ENCODE measurements at places on chromosomes 4 and X. TPM values are rescaled to one million over a fixed set of nuclear protein-coding genes. Genes with fewer than 3 reads are reported as not detected.

Gene NPY2R
- total RNA-seq = not detected

GRCh38 chrX:107726816-107727534, 48.6 kb downstream of the TSC22D3 start:
- no peak for DNase-seq

Gene MAGED4
- total RNA-seq = 70.5 TPM

DNA sequence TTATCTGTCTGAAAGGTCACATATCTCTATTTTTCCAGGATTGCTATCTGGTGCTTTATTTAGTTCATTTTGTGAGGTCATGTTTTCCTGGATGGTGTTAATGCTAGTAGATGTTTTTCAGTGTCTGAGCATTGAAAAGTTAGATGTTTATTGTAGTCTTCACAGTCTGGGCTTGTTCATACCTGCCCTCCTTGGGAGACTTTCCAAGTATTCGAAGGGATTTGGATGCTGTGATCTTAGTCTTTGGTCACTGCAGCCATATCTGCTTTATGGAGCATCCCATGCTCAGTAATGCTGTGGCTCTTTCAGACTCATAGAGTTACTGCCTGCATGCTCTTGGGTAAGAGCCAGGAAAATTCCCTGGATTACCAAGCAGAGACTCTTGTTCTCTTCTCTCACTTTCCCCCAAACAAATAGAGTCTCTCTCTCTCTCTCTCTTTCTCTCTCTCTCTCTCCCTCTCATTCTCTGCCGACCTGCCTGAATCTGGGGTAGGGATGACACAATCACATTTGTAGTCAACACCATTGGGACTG, 130.0 kb downstream of the AR start:
- no peak for DNase-seq

Gene CCNI
- total RNA-seq = 129 TPM

Gene VCX3A
- total RNA-seq = 0.48 TPM

DNA sequence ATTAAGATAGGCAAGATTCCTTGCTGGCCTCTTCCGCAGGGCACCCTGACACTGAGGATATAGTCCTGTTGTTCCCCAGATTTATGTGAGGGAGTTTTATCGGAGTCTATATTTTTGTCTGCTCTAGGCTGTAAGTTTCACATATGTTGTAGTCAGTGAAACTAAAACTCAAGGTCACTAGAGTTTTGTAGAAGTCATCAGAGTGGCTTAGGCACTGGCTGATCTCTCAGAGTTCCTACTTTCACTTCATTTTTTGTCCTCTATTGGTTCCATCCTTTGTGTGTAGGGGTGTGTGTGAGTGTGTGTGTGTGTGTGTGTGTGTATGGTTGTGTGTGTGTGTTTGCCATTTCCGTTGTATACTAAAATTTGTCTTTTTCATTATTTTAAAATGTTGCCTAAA, 577.5 kb downstream of the IQCM start:
- DNase-seq = no peak

GRCh38 chr4:23966725-23967124, 76.9 kb upstream of the PPARGC1A start:
- DNase-seq = peak; percentile 28

Gene CLDN2
- 0.09 TPM for total RNA-seq

DNA sequence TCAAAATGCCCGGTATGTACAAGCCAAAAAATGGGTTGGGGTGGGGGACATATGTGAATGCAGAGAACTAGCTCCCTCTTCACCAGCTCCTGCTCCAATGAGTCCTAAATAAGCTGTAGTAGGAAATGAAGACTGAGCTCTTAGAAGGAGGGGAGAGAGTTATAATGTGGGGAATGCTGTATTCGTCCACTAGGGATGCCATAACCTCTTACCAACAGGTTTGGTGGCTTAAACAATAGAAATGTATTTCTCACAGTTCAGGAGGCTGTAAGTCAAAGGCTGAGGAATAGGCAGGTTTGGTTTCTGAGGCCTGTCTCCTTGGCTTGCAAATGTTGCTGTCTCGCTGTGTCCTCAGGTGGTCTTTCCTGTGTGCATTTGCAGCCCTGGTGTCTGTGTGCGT, 4.4 kb upstream of the INPP4B start:
- DNase-seq = peak; percentile 12

- DNase-seq = peak; percentile 95
These were observed at the start of gene RP2 for GRCh38 chrX:46836701-46837557. Gene RP2, plus strand, starts transcription at chrX:46837043. Its CDS starts 58 bp downstream, at chrX:46837101.

GRCh38 chrX:12611471-12611870, 179.7 kb upstream of the PRPS2 start:
- no peak for DNase-seq

Gene TLR2
- 0.09 TPM for total RNA-seq

- DNase-seq = no peak
These were observed 1.8 kb downstream of the ZIC3 start for GRCh38 chrX:137567682-137568232.

Gene ENAM
- total RNA-seq = under 0.01 TPM

GRCh38 chrX:20409991-20410390, 143.3 kb upstream of the RPS6KA3 start:
- no peak for DNase-seq

GRCh38 chr4:120855307-120856001, 67.1 kb downstream of the PRDM5 start:
- DNase-seq = no peak

DNA sequence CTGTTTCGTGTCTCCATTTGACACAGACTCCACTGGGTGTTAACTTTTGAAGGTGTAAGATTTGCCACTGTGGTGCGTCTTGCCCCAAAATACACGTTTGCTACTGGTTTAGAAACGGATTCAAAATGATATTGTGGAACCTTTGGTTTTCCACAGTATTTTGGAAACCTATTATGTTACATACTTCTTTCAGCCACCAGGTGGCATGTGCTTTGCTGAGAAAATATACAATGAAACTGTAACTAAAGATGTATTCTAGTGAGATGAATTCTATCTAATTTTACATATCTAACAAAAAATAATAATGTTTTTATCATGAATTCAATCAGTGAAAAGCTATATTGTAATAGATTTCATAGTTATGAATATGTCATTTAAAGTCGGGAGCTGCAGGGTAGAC, 28.4 kb upstream of the SLITRK4 start:
- DNase-seq = peak; percentile 23

DNA sequence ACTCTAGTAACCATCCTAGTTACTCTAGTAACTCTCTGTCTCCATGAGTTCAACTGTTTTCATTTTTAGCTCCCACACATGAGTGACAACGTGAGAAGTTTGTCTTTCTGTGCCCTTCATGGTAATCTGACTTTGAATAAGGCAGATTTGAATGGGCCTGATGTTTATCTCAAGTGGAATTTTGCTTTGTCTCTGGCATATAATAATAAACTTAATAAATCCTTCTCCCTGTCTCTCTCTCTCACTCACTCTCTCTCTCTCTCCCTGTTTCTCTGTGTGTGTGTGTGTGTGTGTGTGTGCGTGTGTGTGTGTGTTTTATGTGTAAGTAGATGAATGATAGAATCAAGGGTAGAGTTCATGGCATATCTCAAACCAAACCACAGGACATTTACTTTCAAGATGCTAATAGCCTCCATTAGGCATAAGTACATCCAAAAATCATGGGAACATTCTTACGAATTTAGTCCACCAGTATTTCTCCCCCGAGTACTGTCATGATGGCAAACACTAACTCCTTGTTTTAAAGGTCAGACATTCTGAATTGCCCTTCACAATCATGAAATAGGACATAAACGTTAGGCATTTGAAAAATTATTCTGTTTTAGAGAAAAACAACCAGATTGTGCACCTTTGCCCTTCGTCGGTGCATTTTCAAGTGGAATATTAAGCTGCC, 193.1 kb downstream of the SPATA18 start:
- DNase-seq = no peak

Gene SLC25A53
- total RNA-seq = 8.7 TPM

DNA sequence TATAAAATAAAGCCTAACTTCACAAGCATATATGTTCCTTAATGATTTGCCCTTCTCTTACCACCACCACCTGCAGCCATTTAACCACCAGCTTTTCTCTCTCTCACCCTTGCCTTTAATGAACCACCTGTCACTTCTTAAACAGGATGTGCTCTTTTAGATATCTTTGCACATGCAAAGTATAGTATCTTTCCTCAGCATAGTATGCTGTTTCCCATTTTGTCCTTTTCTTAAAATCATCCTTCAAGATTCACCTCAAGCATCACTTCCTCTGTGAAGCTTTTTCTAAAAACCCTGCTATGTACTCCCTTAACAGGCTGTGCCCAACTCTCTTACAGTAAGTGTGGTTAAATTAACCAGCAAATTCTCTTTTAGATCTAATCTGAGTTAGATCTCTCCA, 8.2 kb upstream of the CNOT6L start:
- no peak for DNase-seq

Gene HTN1
- not detected for total RNA-seq

Gene PNMA6F
- not detected for total RNA-seq

Gene DUSP9
- total RNA-seq = 8.7 TPM

DNA sequence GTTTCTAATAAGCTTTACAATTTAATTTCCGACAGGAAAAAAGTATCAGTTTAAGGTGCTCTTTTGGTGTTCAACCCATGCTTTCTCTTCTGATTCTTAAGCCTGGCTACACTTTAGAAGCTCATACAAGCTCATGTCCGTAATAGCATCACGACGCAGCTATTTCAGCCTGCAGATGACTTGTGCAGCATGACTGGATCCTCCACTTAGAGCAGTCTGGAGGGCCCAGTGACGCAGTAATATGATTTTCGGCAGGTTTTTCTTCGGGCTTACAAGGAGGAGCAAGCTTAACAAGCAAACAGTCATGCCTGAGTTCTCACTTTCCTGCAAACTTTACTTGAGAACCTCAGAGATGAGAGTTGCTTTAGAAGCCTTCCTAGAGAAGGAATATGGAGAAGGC, 85.3 kb upstream of the MAML3 start:
- no peak for DNase-seq

GRCh38 chr4:159564615-159565014, 461.7 kb downstream of the RAPGEF2 start:
- DNase-seq = no peak

Gene F8
- total RNA-seq = 10.0 TPM

DNA sequence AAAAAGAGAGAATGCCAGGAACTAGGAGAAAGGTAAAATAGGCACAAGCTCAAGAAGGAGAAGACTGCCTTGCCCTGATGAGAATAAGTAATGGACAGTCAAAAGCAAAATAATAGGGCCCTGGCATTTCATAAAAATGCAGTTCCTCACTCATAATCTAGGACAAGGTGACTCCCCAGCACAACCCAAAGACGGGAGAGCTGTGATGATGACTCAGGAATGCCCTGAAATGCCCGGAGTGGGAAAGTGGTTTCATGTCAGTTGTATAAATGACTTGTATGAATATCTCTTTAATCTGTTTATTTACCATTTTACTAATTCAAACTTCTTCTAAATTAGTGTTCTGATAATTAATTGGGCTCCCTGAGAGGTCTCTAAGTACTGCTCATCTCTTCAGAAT, 28.8 kb upstream of the SETD7 start:
- no peak for DNase-seq

Gene CNGA1
- total RNA-seq = not detected

Gene MAGEA9B
- total RNA-seq = not detected

- DNase-seq = no peak
These were observed 492.3 kb downstream of the CENPC start for GRCh38 chr4:67052814-67053675.

Gene CSN1S1
- total RNA-seq = not detected

DNA sequence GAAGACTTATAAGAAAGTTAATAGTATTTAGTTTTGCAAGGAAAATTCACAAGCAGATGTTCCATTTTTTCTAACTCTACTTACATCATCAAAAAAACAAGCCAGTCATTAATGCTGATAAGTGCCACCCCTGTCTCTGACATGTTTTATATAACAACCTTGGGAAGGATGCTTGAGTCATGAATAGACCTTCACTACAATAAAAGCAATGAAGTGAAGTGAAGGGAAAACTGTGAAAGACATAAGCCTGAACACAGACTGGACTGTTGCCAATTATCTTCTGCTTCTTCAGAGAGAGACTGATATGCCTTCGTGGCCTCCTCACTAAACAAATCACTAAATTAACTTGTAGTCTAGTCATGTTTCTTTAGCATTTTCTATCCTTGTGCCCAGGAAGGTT, 353.2 kb downstream of the PDHA2 start:
- DNase-seq = no peak

Gene COL4A5
- total RNA-seq = 228 TPM

Measured in cardiac muscle cell (in vitro differentiated cells and primary cell).